ENCODE measurements at places on chromosomes 7 and 10.

DNA sequence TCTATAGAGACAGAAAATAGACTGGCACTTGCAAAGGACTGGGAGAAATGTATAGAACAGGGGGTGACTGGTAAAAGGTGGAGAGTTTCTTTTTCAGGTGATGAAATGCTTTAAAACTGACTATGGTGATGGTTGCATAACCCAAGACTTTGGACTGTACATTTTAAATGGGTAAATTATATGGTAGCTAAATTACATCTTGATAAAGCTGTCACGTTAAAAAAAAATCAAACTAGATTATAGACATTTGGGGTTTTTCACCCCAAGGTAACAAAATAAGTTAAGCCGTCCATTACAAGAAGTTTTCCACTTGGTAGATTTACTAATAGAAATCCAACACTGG lies 24.0 kb downstream of the TMEM209 start:
- DNase-seq = no peak

GRCh38 chr7:157016024-157016351 lies 5.5 kb upstream of the MNX1 start:
- DNase-seq = no peak

GRCh38 chr7:128940494-128941322 lies 3.0 kb downstream of the IRF5 start:
- DNase-seq = no peak

GRCh38 chr10:97479939-97480338 lies 18.3 kb downstream of the MMS19 start:
- DNase-seq = no peak

DNA sequence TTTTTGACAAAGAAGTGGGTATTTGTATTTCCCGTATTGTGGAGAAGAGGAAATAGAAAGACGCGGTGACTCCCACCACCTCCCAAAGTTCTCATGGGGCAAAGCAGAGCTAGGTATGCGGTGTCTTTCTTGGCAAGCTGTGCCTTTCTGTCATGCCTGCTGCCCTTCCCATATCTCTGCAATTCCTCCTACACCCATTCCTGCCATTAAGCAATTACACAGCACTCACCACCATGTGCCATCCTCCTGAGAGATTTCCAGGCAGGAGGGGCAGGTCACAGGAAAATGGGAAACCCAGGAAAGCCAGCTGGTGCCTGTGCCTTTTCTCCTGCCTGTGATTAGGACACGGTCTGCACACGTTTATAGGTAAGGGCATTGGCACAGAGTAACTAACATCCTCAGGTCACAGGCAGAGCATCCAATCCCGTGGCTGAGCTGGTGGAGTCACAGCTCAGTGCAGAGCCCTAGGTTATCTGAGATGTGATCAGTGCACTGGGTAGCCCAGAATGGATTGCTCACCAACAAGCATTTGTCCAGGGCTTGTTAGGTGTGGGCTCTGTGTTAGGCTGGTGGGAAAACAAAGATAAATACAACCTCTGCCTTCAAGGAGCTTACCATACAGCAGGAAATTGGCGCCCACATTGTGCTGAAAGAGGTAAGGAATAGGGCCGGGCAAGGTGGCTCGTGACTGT lies 9.4 kb upstream of the CRTAC1 start:
- no peak for DNase-seq

DNA sequence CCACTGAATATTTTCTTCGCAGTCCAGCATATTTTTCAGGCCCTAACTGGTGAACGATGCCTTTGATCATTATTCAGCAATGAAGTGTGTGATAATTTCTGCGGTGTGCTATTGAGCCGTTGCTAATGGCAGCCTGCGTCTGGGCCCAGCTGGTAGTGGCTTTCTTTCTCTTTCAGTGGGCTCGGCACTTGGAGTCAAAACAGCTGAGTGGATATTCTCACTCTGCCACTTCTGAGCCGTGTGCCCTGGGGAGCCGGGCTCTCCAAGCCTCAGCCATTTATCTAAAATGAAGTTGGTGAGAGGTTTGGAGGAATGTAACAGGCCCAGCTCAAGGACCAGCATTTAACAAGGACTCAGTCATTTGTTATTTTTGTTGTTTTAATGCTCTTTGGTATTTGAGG lies 87.5 kb upstream of the IFRD1 start:
- DNase-seq = no peak

DNA sequence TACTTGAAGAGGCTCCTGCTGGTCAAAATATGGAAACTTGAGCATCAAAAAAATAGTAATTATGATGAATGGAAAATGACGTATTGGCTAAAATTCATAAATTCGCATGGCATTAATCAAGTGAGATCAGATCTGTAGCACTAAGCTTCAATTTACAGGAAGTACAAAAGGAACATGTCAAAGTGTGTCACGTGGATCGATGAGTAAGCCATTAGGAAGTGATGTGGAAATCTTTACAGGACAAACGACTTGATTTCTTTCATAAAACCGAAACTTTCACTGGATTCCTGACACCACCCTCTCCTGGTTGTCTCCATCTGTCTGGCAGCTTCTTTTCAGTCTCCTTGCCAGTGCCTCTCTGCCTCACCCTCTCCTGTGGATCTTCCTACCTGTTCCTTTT lies 25.8 kb downstream of the AKR1C8 start:
- no peak for DNase-seq

DNA sequence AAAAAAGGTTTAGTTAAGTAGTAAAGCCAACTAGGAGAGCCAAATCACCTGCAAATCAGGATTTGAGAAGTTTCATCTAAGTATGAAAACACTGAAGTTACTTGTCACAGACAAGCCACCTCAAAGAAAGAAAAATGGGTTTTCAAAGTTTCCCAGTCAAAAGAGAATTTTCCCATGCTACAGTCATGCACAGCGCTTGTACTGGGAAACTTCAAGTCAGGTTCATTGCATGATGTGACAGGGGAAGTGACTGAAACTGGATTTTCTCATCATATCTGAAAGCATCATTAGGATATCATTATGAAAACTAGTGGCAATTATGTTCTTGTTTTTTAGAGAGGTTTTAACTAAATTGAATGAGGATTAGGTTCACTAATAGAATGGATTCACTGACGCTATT lies 167.0 kb downstream of the SGMS1 start:
- no peak for DNase-seq

GRCh38 chr7:151232917-151233701 lies 826 bp downstream of the CHPF2 start:
- no peak for DNase-seq

GRCh38 chr7:154592388-154592787 lies 410.5 kb downstream of the PAXIP1 start:
- DNase-seq = no peak

DNA sequence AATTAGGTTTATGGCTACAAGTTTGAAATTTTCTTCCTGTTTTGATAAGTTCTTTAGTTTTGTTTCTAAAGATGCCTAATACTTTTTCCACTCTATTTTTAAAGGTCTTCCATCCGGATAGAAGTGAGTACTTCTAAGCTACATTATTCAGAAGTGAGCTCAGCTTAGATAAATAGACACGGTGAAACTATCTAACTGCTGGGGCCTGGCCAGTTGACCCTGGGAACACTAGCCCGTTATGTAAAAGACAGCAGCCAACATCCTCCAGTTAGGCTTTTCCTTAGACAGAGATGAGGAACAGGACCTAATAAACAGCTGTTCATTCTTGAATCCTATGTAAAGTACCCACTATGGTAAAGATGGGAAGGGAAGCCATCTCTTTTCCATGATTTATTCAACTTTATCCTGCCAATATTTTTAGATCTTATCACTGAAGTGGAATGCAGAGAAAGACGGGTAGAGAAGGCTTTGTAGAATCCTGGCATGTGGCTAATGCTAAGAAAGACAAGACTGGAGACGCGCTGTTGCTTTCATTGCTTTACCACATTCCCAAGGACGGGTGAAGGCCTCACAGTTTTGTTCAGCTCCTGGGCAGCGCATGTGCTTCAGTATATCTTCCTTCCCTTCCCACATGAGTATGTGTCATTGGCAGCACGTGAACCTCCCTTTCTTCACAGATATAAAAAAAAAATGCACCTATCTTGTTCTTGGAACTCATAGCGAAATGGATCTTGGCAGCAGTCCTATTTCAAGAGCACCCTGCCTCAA lies 340.0 kb upstream of the MEOX2 start:
- DNase-seq = no peak

DNA sequence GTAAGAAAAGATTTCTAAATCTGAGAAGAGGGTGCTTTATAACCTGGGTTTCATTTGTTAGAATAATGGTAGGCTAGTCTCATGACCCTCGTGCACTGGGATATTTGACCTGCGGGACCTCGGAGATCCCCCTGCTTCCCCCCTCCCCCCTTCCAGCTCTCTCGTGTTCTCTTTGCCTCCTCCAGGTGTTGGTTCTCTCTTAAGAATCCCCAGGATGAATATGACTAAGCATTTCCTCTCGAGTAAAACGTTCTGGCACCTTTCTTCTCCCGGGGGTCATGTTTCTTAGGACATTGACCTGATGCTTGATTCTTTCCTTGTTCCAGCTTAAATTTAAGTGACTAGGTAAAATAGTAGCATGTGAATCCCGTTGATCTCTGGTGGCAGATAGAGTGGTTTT lies 71.2 kb downstream of the SHH start:
- DNase-seq = no peak

GRCh38 chr7:70322856-70323255 lies 724.6 kb downstream of the AUTS2 start:
- peak; percentile 57 for DNase-seq

DNA sequence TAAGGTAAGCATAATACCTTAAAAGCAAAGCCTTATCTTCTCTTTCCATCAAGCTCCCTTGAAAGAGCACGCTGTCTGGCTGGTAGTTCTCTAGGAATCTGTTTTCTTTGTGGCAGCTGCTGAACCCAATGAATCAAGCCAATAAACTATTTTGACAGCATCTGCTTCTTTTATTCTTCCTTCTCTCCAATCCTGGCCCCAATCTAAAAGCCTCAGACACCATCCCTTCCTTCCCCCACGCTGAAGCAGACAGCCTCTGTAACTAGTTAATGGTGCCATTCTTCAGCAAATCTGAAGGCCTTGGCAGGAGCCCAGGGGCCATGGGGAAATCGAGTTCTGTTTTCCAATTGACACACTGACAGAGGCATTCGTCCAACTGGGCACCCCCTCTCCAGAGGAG lies 186.6 kb upstream of the LYZL1 start:
- DNase-seq = no peak

- no peak for DNase-seq
Measured at GRCh38 chr7:84790882-84791281, 396.0 kb downstream of the SEMA3D start.

- DNase-seq = no peak
Measured at GRCh38 chr7:138151731-138152577, 75.7 kb downstream of the AKR1D1 start.

DNA sequence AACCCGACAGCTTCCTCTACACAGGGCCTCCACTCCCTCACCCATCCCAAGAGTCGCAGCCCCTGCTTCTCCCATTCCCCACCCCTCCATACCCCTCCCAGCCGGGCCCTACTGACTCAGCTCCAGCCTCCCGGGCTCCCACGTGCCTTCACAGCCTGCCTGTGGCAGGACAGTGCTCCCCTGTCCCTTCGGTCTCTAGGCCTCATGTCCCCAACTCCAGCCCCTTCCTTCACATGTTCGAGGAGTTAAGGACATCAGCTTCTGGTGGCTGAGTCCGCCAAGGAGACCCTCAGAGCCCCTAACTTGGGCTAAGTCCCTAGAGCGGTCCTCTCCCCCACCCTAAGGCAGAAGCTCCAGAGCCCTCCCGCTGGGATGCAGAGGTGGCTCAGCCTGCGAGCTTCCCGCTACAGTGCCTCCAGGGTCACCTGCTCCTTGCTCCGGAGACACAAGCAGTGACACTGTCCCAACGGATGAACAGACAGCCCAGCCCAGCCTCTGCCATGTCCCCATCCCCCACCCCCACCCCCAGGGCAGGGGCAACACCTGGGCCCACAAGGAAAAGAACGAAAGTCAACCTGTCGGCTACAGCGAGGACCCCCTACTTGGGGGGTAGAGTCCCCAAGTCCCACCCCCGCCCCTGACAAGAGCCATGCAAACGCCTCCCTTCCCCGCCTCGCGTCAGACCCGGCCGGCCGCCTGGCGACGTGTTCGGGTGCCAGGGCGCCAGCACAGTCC lies 716 bp downstream of the SMARCD3 start:
- DNase-seq = peak; percentile 43

GRCh38 chr10:99303899-99304861 lies 25.0 kb upstream of the CNNM1 start:
- no peak for DNase-seq

DNA sequence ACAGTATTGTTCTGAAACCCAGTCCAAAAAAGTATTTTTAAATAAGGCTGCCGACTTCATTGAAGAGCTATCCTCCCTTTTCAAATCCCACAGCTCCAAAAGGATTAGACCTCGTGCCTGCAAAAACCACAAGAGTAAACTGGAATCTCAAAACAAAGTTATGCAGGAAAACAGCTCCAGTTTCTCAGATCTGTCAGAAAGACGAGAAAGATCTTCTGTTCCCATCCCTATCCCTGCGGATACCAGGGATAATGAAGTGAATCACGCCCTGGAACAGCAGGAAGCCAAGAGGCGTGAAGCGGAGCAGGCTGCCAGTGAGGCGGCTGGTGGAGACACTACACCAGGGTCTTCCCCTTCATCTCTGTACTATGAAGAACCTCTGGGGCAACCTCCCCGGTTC lies 12.6 kb downstream of the MYPN start:
- no peak for DNase-seq

All from WERI-Rb-1 (cell line).